ENCODE measurements at places on chromosomes 4 and X. TPM values are rescaled to one million over a fixed set of nuclear protein-coding genes. Genes with fewer than 3 reads are reported as not detected.

Gene TRIM61
- total RNA-seq, result 1.2 TPM

Gene SPANXA2
- total RNA-seq, result not detected

Gene ADH1C
- not detected for total RNA-seq

DNA sequence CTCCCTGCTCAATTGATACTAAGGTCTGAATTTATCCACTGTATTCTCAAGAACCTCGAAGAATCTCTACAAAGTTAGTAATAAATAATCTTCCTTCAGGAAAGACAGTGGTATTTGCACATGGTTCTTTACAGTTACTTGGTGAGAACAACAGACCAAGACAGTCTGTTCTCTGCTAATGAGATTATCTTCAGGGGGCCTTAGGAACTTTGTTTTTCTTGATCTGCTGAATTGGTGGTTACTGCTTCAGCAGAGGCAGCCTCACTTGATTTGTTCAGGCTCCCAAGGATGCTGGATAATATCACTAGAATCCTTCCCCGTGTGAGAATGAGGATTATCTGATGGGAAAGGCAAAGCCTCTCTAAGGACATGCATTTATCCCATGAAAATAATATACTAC lies 64.8 kb downstream of the CBR4 start:
- DNase-seq, result no peak

GRCh38 chrX:69815063-69815462 lies 199.2 kb downstream of the EDA start:
- DNase-seq, result no peak

- DNase-seq, result no peak
Measured at GRCh38 chr4:69025191-69025998, 70.9 kb upstream of the UGT2B7 start.

- no peak for DNase-seq
Measured at GRCh38 chr4:156725257-156725656, 246.3 kb downstream of the PDGFC start.

- no peak for DNase-seq
Measured at GRCh38 chrX:155767876-155768769, 113.0 kb upstream of the VAMP7 start.

- DNase-seq, result no peak
Measured at GRCh38 chrX:32126997-32127396, 1055.2 kb upstream of the FTHL17 start.

GRCh38 chrX:2452317-2452784 lies 48.4 kb downstream of the DHRSX start:
- DNase-seq, result no peak

- no peak for DNase-seq
Measured at GRCh38 chrX:38102875-38103274, 96.5 kb downstream of the SYTL5 start.

GRCh38 chr4:89001647-89002445 lies 55.1 kb downstream of the FAM13A start:
- no peak for DNase-seq

- no peak for DNase-seq
Measured at GRCh38 chr4:1219566-1219950, 29.4 kb downstream of the CTBP1 start.

GRCh38 chr4:52076731-52077130 lies 25.6 kb downstream of the SPATA18 start:
- no peak for DNase-seq

Data from activated T-cell treated with anti-CD3 and anti-CD28 coated beads, Interleukin-2, amount 50 U/mL, for 72 hours (primary cell).